ENCODE measurements at places on chromosomes 1 and 21.

GRCh38 chr21:21200939-21201615, 202.9 kb downstream of the NCAM2 start:
- no peak for DNase-seq

DNA sequence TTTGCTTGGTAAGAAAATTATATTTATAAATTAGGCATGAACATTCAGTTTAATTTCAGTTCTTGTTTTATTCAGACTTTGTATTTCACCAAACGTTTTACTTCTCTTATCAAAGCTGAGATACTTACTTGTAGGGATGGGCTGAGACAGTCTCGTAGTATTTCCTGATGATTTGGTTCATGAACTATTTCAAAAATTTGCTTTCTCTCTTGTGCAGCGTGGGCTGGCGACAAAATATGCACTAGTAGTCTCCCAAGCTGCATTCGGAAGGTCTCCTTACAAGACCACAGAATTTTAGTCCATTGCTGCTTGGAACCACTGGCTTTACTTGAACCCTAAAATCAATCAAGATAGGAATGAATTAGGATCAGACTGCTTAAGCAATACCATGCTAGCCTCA, 91.7 kb upstream of the GNG4 start:
- DNase-seq: no peak

- DNase-seq: no peak
Observed at GRCh38 chr1:78491451-78492071, 787 bp downstream of the PTGFR start.

DNA sequence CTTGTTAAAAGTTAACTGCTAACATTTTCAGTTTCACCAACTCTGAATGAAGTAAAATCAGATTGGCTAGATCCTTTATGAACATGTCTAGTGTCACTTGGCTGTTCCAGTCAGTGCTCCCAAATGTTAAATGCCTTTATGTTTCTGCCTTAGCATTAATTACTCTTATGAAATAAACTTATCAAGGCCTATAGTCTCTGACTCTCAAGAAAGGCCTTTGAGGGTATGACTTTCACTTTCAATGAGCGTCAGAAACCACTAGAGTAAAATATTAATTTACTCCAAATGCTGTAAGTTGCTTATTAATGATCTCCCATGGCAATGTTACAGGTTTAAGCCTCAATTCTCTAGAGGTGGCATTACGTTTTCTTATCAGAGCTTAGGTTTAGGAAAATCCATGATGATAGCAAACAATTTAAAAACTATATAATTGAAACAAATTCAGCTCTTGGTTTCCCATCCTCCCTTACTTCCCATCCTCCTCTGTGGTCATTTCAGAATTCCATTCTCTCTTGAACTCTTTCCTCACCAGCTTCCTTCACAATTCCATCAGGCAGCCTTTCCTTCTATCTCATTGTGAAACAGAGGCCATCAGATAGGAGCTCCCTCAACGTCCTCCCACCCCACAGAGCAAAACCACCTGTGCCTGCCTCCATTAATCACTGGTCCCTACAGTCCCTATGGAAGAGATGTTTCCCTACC, 108.6 kb upstream of the COP1 start:
- DNase-seq: no peak

- no peak for DNase-seq
Observed at GRCh38 chr1:173253046-173253445, 45.9 kb upstream of the TNFSF4 start.

DNA sequence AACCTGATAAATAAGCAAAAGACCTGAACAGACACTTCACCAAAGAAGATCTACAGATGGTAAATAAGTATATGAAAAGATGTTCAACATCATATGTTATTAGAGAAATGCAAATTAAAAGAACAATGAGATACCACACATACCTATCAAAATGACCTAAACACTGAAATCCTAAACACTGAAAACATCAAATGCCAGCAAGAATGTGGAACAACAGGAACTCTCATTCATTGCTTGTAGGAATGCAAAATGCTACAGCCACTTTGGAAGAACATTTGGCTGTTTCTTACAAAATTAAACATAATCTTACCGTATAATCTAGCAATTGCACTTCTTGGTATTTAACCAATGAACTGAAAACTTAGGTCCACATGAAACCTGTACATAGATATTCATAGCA, 14.9 kb upstream of the PIGK start:
- DNase-seq: no peak

GRCh38 chr1:151853411-151853943, at the start of gene THEM5:
THEM5 (minus strand) TSS chr1:151853712; CDS start chr1:151853565, 147 bp downstream.
- DNase-seq: no peak

DNA sequence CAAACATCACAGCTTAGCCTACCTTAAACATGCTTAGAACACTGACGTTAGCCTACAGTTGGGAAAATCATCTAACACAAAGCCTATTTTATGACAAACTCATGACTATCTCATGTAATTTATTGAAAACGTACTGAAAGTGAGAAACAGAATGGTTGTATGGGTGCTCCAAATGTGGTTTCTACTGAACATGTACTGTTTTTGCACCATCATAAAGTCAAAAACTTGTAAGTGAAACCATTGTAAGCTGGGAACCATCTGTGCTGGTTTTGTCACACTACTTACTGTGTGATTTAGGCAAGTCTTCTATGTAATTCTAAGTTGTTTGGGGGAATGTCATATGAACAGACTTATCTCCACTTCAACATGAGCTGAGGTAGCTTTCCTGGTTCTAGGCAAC, 55.5 kb downstream of the TOR1AIP2 start:
- no peak for DNase-seq

DNA sequence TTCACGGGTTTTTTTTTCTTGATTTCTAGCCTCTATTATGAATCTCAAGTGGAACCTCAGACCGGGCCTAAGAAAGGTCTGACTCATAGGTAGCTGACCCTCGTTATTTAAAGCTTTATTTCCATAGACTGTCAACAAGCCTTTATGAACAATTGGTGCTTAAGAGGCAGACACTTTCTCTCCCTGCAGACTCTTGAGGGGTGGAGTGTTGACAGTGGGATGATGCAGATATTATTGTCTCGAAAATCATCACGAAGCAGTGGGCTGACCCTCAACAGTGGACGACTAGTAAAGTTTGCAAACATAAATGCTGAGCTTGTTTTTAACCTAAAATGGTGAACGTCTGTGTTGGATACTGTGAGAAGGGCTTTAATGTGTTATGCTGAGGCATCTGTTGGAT, 1.8 kb downstream of the SFT2D2 start:
- no peak for DNase-seq

DNA sequence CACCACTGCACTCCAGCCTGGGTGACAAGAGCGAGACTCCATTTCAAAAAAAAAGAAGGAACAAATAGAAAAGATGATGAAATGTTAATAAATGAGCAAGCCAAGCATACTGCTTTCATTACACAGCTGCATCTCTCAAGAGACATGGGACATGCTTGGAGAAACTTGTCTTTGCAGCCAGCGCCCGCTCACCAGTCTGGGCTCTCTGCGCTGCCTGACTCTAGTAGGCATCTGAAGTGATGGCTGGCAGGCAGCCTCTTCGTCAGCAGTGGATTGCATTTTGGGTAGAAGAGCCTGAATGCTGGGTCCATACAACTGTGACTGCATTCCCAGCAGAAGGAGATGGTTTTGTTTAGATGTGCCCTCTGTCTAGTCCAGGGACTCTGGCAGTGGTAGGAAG, 48.0 kb downstream of the IL6R start:
- DNase-seq: no peak

- no peak for DNase-seq
Observed at GRCh38 chr1:171799166-171799565, 17.7 kb downstream of the METTL13 start.

- peak; percentile 20 for DNase-seq
Observed at GRCh38 chr1:37513795-37514349, 694 bp downstream of the MEAF6 start.

All from activated CD4-positive, alpha-beta T cell treated with anti-CD3 and anti-CD28 coated beads for 1 hour (primary cell).